ENCODE measurements at places on chromosomes 16 and 17. TPM values are rescaled to one million over a fixed set of nuclear protein-coding genes. Genes with fewer than 3 reads are reported as not detected.

RNF135 gene
- total RNA-seq: 5.4 TPM

CDH11 gene
- not detected for total RNA-seq

RHOT1 gene
- total RNA-seq: 27.2 TPM

SDR42E2 gene
- not detected for total RNA-seq

CYB5B gene
- total RNA-seq: 163 TPM

MYCBPAP gene
- 6.9 TPM for total RNA-seq

AANAT gene
- total RNA-seq: 0.34 TPM

- no peak for DNase-seq
Measured at GRCh38 chr16:77780378-77780837, 8.0 kb upstream of the VAT1L start.

- DNase-seq: no peak
Measured at GRCh38 chr16:1042866-1043265, 29.7 kb upstream of the SSTR5 start.

DNA sequence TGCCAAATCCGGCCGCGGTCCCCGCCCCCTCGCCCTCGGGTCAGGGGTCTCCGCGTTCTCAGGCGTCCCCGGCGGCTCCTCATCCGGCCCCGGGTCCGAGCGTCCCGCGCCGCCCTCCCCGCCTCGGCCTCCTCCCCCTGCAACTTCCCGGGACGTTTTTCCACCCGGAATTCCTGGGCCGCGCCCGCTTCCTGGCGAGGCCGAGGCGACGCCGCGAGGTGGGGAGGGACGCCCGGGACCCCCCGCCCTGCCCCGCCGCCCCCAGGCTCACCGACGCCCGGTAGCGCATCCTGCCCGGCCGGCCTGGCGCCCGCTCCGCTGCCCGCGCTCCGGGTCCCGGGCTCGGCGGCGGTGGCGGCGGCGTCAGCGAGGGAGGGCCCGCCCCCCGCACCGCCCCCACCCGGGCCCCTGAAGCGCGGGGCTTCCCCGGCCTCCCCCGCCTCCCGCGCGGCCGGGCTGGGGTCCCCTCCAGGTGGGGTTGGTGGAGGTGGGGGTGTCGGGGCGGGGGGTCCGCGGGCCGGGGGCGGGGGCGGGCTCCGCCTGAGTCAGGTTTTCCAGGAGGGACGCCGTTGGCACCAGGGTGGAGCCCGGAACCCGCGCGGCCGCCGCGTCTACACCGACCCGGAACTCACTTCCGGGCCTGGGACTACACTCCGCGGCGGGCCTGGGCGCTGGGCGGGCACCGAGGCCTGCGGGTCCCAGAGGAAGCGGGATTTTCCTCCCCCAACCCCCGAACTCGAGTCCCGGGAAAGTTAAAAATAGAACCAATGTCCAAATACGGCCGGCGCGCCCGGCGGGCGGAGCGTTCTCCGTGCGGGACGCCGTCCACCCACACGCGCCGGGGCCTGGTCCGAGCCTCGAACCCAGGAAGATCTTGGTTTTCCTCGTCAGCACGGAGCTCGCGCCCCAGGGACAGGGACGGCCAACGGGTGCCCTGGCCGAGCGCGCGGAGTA, 6.8 kb downstream of the MYO1C start:
- peak; percentile 73 for DNase-seq

GRCh38 chr17:47721725-47722124, 11.3 kb upstream of the TBX21 start:
- peak; percentile 35 for DNase-seq

GRCh38 chr17:70314096-70314495, 144.8 kb downstream of the KCNJ2 start:
- no peak for DNase-seq

DNA sequence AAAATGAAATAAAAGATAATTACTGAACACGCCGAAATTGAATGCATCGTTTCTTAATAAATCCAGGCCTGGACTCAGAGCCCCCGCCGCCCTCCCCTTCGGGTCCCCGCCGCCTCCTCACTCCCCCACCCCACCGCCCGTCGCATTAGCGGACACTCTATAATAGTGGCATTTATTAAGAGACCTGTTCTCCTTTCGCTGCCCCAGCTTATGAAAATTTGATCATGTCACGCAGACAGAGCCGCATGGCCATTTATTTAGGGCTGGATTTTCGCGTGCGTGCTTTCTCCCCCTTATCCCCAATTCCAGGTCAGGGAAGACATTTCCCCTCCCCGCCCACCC, 6.3 kb upstream of the HOXB2 start:
- no peak for DNase-seq
